ENCODE measurements at places on chromosomes 16 and 17.
A peak's percentile ranks its signal among the peaks of the same experiment; 100 is the strongest.

GRCh38 chr16:12900599-12901203 is 697 bp upstream of the SHISA9 start:
- DNase-seq, result peak; percentile 50

DNA sequence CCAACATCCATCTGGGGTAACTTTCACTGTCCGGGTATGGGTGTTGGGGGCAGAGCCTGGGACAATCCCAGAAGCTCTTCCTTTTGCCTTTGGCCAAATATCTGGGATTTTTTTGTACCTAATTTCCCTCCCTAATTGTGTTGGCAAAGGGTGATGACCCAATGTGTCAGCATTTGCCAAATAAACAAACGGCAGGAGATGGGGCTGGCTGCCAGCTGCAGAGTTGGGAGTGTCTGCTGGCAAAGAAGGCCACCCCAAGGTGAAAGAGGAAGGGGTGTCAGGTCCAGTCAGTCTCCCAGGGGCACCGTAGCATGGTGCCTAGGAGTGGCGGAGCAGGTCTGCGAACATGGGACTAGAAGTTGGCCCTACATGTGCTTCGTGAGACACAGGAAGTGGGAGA is 73.0 kb downstream of the SLC6A2 start:
- no peak for DNase-seq

GRCh38 chr16:48576927-48577326 is 33.1 kb downstream of the N4BP1 start:
- DNase-seq, result no peak

DNA sequence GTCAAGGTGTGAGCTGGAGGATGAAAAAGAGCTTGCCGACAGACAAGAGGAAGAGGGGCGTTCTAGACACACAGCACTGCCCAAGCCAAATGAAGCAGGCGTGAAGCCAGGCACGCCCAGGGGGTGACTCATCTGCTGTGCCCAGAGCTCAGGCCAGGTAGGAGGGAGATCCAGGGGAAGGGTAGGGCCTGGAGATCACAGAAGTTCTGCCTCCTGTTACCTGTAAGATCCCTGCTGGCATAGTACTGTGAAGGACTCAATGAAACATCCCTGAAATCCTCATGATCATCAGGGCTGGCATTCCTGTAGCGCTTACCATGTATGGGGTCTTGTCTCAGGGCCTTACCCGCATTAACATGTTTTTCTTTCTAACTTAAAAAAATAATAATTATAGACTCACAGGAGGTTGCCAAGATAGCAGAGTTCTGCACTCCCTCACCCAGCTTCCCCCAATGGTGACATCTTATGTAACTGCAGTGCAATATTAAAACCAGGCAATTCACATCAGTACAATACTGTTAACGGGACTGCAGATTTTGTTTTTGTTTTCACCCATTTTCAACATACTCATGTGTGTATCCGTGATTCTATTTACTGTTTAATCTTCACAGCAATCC is 158.6 kb downstream of the XYLT1 start:
- no peak for DNase-seq

DNA sequence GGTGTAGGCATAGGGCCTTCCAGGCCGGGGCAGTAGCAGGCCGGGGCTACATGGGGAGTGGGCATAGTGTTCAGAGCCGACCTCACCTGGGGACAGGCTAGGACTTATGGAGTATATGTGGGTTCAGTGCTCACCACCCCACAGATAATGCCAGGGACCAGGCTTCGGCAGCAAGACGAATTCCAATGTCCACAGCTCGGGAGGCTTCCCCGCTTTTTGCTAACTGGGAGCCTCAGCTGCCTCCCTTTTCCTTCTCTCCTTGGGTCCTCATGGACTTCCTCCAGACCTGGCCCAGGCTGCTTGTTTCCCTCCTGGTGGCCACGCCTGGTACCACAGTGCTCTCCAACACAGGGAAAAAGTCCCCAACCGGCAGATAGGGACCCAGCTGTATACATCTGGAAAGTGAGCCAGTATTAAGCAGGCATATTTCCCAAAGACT is 20.1 kb upstream of the SLC46A1 start:
- DNase-seq, result peak; percentile 49

DNA sequence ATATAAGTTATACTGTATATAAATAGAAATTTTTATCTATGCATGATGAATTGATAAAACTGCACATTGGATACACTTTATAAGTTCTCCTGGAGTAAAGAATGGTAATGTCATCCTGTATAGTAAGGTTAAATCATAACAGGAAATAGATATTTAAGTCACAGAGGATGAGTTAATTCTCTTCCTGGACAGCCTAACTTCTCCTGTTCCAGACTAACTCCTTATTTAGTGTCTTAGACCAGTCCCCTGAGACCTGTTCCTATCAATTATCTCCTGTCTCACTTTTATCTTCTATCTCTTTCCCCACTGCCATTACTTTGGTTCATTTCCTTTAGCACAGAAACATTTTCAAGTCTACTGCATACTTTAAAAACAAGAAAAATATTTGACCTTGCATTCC is 46.5 kb downstream of the SSH2 start:
- DNase-seq, result no peak

DNA sequence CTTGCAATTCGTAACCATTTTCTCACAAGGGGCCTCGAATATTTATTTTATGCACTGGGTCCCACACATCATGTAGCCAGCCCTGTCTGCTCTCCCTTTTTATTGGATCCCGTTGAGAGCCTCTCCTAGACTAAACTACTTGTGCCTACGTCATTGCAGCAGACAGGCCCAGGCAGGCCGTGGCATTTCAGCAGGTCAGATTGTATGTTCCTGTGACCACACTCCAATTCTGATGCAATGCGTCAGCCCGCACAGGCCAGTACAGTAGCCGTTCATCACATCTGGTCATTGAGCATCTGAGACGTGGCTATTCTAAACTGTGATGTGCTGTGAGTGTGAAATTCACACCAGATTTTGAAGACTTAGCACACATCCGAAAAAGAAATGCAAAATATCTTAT is 42.2 kb downstream of the ABAT start:
- no peak for DNase-seq

DNA sequence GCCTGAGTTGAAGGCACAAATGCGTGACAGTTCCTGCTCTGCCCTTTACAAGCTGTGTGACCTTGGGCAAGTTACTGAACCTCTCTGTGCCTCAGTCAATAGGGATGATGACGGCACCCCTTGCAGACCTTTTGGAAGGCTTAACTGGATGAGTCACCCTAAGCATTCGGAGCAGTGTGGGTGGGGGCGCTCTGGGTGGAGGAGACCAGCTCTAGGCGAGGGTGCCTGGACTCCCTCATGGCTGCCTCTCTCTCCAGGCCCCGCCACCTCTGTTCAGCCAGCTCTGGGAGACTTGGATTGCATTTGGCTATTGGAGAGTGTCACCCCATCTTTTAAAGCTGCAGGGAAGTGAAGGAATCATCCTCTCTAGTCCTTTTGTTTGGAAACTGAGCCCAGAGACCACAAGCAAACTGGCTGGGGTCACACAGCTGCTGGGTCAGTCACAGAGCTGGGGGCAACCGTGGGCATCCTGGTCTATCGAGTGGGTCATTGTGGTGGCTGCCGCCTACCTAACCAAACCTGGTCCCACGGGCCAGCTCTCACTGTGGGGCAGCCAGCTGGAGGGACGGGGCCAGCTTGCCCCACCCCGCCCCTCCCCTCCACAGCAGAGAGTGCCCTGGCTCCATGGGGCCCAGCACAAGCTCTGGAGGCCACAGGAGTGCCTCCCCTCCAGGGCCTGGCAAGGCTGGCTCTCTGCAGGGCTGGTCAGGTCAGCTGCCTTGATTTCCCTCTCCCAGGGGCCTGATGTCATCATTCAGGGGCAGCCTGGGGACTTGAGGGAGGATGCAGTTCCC is 20.2 kb upstream of the GSE1 start:
- no peak for DNase-seq

- peak; percentile 44 for DNase-seq
Measured at GRCh38 chr17:36627101-36627500, 25.7 kb downstream of the MRM1 start.

- DNase-seq, result no peak
Measured at GRCh38 chr16:10370096-10370726, 15.7 kb upstream of the ATF7IP2 start.

- DNase-seq, result peak; percentile 85
Measured at GRCh38 chr16:21158208-21159110, at the start of gene LDAF1. TSS of gene LDAF1 (plus strand) at chr16:21158674. CDS start at chr16:21161183, 2,509 bp downstream.

DNA sequence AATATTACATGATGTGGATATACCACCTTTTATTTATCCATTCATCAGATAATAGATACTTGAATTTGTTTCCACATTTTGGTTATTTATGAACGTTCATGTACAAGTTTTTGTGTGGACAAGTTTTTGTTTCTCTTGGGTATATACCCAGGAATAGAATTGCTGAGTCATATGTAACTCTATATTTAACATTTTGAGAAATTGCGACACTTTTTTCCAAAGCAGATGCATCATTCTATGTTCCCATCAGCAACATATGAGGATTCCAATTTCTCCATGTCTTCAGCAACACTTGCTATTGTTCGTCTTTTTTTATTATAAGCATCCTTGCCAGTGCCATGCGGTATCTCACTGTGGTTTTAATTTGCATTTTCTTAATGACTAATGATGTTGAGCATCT is 93.9 kb downstream of the GSG1L start:
- DNase-seq, result no peak

DNA sequence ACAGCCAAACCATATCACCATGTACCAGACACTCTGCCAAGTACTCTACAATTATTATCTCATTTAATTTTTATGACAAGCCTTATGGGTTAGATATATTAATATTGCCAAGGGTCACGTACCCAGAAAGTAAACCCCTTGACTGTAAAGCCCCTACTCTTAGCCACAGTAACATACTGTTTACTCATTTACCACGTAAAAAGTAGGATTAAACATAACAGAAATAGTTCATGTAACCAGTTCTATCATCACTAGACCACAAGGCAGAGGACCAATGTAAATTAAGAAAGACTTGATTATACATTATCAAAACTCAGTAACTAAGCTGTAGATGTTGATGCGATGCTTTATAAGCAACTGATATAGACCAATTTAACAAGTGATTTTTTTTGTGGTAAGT is 101.5 kb upstream of the CNTNAP4 start:
- no peak for DNase-seq

GRCh38 chr17:27455236-27455913 is 873 bp upstream of the KSR1 start:
- no peak for DNase-seq

DNA sequence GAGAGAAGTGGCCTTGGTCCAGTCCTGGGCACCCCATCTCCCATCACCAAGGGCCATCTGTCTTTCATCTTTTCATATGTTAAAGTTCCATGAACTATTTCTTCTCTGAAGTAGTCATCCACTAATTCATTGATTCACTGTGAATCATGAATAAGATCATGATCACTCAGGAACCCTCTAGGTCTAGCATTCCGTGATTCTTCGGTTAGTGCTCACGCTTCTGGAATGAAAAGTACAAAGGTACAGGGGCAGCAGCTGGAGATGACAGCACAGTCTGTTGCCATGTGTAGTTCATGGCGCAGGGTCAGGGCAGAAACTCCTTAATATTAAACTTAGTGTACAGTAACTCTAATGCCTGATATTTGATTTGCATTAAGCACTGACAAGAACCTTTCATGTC is 127.1 kb downstream of the CDH13 start:
- DNase-seq, result no peak

- DNase-seq, result no peak
Measured at GRCh38 chr17:78676412-78677302, 99.5 kb upstream of the DNAH17 start.

- no peak for DNase-seq
Measured at GRCh38 chr17:55959756-55960155, 193.5 kb upstream of the ANKFN1 start.

DNA sequence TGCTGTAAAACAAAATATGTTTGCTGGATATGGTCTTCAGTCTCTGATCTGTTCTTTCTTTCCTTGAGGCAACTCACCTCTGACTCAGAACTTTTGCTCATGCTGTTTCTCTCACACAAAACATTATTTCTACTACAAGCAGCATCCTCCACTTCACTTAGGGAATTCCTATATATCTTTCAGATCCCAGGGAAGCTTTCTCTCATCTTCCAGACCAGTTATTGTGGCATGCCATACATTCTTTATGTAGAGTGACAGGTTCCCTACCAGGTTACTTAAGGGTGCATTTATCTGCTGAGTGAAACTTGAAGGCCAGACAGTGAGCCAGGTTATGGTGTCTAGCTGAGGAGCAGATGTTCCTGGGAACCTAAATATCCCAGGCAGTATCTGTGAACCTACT is 1226.0 kb downstream of the CDH8 start:
- DNase-seq, result no peak

DNA sequence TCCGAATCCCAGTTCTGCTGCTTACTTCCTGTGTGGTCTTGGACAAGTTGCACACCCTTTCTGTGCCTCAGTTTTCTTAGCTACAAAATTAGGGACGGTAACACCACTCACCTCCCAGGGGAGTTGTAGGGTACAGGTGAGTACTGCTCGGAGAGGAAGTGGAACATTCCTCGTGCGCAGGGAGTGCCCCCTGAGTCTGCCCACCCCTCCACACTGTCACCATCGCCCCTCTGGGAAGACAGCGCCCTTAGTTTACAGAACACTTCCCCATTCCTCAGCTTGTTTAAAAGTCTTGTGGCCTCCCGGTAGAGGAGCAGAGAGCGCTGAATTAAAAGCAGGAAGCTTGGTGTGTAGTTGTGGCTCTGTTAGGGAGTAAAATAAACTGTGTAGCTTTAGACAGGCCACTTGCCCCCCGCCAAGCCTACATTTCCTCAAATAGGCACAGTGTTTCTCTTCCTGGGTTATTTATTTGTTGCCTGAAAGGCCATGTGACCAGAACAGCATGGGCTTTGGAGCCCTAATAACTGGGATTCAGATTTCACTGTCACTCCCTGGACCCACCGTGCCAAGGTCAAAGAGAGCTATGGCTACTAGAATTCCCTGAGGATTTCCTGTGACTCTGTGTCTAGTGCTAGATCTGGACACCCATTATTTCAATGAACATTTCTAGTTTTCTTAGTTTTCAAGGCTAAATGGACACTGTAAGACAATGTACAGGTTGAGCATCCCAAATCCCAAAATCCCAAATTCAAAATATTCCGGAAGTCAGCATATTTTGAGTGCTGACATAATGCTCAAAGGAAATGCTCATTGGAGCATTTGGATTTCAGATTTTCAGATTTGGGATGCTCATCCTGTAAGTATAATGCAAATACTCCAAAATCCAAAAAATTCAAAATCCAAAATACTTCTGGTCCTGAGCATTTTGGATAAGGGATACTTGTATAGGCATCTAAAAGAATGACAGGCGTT is 372.5 kb downstream of the SNX29 start:
- no peak for DNase-seq

- no peak for DNase-seq
Measured at GRCh38 chr17:19334331-19334730, 28.2 kb downstream of the B9D1 start.

DNA sequence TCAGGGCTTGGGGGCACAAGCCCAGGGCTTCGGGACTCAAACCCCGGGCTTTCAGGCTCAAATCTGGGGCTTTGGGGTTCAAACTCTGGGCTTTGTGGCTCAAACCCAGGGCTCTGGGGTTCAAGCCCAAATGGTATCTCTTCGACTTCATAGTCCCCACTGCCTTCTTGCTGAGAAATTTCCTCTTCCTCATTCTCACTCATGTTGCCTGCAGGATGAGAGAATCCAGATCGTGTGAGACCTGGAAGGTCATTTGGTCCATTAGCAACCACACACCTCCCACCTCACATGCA is 576 bp downstream of the ZNF768 start:
- no peak for DNase-seq
